ENCODE measurements at places on chromosomes 4 and X.
A peak's percentile ranks its signal among the peaks of the same experiment; 100 is the strongest.

- no peak for DNase-seq
Observed at GRCh38 chr4:173318648-173319211, 15.4 kb downstream of the HMGB2 start.

DNA sequence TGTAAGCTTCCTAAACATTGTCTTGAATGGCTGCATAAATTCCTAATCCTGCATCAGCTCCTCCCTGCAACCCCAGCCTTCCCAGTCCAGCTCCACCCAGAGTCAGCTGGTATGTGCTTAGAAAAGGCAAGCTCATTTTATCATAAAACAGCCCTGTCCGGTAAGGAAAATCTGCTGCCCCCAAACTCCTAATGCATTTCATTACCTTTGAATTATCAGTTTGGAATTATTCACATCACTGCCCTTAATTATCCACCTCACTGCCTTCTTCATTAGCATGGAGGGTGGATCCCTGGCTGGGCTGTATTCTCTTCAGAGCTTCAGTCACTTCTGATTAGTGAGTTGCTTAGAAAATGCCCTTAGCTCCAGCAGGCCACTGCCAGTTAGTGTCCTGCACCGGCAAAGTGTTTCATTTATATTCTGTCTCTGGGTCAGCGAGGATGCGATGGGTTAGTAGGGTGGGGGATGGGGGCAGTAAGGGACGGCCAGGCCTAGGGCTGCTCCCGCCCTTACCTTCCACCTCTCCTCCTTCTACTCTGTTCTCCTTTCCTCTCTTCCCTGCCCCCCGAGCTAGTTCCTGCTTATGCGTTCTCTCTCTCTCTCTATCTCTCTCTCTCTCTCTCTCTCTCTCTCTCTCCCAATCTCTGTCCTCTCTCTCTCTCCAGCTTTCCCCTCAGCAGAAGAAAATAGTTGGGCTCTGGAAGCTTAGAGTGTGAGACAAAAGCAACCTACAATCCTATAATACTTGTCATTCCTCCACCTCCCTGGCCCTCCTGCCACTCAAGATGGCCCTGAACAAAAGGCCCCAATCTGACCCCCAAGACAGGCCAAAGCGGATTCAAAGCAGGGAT, 174.8 kb upstream of the KLF3 start:
- peak; percentile 28 for DNase-seq

DNA sequence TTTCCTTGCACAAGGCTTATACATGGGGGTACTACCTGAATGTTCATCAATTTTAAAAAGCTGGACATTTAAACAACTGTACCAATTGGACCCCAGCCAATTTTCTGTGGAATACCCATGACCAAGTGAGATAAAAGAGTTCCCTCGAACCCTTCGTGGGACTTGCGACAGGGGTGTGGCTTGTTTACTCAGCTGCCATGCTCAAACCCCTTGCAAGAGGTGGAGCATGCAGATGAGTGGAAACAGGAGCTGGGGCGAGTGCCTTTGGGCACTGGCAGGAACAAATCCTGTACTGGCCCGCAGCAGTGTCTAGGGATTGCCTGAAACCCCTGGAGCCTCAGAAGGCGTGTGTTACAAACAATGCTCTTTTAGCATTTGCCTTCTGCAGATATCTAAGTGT, 144.2 kb downstream of the PDHA2 start:
- no peak for DNase-seq

DNA sequence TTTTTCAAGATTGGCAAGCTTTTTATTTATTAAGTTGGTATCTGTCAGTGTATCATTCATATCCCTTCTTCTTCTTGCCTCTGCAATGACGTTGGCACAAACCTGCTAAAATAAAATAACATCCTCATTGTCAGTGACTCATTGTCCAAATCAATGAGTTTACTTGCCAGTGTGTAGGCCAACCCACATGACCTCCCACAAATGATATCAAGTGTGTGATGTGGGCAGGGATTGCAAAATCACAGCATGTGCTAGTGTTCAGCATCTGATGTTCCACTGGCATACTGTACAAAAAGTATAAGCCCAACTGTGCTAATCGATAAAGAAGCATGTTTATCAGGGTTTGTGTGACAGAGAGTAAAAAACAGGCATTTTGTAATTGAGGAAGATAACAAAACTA, 25.5 kb downstream of the GPAT3 start:
- no peak for DNase-seq

GRCh38 chr4:30717208-30718020, 2.8 kb upstream of the PCDH7 start:
- peak; percentile 56 for DNase-seq

- no peak for DNase-seq
Observed at GRCh38 chr4:183333202-183333601, 11.0 kb upstream of the CLDN24 start.

DNA sequence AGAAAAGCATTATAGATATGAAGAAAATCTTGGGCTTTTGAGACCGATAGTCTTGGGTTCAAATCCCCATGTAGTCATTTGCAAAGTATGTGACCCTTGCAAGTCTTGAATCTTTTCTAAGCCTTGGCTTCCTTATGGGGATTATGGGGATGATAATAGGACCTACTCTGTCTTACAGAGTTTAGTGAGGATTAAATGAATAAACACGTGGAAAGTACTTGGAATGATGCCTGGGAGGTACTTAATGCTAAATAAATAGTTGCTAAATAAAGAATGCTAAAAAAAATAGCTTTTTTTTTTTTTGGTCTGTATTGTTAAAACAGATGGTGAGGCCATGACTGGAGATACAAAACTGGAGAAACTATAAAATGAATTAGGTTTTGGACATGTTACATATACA, 292.7 kb downstream of the GPAT3 start:
- DNase-seq, result no peak

DNA sequence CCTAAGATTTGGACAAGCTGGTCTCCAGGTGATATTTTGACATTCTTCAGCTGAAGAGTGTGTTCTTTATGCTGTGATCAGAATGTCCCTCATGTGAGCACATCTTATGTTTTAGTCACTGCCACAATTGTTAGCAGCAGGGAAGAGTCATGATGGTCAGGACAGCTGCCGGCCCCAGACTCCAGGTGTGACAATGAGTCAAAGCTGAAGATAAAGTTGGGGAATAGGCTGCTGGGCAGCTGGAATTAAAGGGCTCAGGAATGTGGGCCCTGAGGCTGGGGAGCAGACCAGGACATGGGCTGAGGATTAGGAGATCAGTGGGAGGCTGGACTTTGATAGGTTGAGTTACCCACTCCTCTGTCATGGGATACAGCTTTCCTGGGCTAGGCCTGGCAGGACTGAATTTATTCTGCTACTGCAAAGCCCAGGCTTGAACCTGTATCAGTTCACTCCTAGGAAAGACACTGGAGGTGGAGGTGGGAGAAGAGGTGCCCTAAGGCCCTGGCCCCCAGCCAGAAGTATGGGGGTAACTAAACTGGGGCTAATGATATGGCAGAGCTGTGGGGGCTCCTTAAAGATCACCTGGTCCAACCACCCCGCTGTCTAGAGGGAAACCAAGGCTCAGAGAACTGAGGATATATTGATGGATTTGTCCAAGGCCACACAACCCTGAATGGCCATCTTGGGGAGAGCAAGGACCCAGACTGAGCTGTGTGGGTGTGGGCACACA, 119.5 kb downstream of the PJA1 start:
- DNase-seq, result no peak

GRCh38 chrX:16770970-16771482, 15.2 kb upstream of the TXLNG start:
- no peak for DNase-seq

DNA sequence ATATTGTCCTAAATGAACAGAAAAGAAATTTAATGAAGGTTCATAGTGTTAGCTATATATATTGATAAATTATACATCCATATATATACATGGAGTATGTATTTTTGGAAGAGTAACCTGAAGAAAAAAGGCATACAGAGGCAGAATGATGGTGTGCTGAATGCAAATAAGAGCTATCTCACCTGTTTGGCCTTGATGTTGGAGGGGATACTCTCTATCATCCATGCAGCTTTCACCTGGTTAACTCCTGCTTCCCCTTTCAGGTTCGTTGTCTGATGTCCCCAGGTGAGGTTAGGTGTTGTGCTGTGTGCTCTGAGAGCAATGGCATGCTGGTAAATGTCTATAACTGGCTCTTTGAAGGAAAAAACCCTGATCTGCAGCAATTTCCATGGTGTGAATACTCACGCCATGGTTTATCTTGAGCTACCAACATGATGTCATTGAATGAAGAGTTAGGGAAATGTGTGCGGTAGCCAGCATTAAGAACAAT, 31.8 kb upstream of the SPP1 start:
- DNase-seq, result no peak

DNA sequence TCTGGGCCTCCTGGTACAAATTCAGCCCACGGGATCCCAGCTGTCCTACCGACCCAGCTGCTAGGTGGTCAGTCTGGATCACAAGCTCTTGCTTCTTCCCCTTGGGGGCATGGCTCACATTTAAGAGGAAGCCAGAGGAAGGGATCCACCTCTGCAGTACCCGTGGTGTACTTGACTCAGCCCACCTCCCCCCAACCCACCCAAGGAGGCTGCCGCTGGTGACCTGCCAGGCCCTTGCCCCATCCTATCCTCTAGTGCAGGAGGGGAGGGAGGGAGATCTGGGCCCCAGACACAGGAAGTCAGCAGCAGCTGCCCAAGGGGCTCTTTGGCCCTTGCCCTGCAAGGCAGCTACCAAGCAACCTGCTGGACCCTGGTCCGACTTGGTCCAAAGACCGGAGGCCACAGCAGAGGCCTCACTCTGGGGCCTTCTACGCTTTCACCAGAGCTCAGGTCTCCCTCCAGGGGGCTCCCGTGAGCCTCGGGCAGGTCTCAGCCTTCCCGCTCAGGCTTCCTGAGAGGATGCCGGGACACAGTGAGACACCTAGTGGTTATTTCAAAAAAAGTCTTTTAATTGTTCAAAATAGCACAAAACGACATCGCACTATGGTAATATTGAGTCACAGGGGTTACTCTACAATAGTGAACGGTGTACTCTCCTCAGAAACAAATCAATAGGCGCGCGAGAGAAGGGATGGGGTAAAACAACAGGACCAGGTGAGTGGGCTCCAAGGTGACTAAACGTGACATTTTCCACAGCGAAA, 2.7 kb upstream of the RENBP start:
- no peak for DNase-seq

DNA sequence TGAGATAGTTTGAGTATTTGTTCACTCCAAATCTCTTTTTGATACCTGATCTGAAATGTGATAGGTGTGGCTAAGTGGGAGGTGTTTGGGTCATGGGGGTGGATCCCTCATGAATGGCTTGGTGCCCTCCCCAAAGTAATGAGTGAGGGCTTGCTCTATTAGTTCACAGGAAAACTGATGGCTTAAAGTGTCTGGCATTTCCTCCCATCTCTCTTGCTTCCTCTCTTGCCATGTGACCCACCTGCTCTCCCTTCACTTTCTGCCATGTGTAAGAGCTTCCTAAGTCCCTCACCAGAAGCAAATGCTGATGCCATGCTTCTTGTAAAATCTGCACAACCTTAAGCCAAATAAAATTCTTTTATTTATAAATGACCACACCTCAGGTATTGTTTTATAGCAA, 61.1 kb downstream of the MAD2L1 start:
- no peak for DNase-seq

DNA sequence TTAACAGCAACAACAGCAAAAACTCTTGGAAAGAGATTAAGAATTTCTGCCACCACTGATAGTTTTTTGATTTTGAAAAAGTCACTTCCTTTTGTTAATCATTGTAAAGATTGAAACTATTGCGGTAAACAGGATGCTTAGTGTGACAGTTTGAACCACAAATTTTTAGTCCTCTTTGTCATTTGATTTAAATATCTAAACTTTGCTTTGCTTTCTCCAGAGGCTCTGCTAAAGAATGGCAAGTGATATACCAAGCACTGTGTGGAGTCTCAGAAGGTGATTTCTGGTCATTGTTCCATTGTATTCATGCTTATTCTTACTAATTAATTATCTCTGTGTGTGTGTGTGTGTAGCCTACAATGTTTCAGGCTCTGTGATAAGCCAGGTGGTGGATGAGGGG, 155.6 kb downstream of the BMPR1B start:
- no peak for DNase-seq

- no peak for DNase-seq
Observed at GRCh38 chr4:20844311-20844710, 144.1 kb downstream of the PACRGL start.

GRCh38 chrX:41300758-41301437, 33.1 kb upstream of the DDX3X start:
- no peak for DNase-seq

GRCh38 chr4:16206301-16206700, 20.0 kb downstream of the TAPT1 start:
- no peak for DNase-seq

- DNase-seq, result no peak
Observed at GRCh38 chrX:130170752-130171445, 863 bp upstream of the RAB33A start.

DNA sequence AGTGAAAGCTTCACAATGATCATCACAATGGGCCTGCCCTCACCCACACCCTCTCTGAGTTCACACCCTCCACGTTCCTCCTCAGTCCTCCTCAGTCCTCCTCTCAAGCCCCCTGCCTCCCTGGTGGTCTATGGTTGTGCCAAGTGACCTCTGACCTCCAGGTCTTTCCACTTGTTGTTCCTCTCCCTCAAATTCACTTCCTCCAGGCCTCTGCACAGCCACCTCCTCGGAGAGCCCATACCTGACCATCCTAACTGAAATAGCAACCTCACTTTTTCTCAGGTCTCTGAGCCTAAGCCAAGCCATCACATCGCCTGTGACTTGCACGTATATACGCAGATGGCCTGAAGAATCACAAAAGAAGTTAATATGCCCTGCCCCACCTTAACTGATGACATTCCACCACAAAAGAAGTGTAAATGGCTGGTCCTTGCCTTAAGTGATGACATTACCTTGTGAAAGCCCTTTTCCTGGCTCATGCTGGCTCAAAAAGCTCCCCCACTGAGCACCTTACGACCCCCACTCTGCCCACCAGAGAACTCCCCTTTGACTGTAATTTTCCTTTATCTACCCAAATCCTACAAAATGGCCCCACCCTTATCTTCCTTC, 293.4 kb upstream of the TENM3 start:
- no peak for DNase-seq

DNA sequence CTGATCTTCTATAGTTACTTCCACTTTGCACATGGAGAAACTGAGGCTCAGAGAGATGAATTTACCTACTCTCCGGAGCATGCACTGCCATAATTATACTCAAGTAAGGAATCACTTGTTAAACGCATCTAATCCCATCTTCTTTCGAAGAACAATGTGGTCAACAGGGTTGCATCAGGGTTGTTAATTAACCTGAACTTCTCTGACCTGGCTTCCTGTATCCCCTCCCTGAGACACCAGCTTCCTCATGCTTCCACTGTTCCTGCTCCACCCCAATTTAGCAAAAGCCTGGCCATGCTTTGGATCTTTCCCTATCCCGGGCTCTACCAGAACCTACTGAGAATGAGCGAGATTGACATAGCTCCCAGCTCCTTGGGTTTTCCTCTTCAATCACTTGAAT, 136.7 kb downstream of the SMIM20 start:
- DNase-seq, result no peak

DNA sequence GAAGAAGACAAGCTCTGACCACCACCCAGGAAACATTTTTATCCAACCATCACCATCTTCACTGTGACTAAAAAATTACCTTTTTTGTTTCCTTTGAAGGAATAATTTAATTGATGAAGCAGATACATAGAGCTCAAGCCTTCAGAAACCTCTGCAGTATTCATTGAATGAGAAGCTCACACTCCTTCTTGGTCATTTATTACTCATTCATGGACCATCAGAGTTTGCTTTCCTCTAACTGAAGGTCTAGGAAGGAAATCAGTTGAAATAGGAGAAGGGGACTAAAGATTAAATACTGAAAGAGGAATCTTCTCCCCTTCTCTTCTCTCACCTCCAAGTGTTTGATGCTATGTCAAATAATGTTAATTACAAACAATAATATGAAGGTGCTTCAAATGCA, 290.6 kb upstream of the KLF3 start:
- DNase-seq, result no peak

All from right renal pelvis (tissue), 4 donors.